ENCODE measurements at places on chromosomes 5 and 9.

- no peak for DNase-seq
Measured at GRCh38 chr9:95313010-95313498, 4.5 kb downstream of the FANCC start.

DNA sequence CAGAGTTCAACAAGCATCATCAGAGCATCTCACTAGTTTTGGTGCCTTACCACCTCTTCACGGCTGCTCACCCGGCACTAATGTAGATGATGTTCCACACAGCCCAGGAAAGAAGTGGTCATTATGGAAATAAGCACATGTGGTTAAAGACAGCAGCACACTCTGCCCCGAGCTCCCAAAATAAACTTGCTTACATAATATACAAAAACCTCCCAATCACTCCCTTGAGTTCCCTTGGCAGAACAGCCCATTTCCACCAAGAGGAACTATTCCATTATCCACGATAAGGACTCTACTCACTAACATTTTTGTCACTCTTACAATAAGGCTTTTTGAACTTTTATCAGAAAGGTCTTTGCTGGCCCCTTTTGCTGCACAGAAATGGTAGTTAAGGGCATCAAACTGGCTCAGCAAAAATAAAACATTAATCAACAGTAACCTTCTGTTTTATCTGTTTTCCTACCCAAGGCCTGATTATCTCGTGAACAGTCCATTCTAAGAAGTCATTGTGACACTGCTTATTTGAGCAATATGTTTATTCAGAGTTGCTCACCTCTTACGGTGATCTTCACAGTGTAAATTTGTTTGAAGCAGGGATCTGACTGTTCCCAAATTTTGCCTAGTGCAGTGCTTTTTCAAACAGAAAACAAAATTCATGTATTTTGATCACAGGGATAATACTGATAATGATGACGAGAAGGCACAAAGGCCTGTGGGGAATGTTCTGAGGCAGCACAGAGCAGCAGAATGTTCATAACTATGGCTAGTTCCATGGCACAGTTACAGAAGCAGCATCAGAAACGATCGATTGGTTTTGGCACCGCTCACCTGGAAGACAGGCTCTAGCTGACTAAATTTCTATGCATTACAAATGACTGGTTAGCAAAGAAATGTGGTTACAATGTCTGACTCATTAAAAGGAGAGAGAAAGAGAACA, 399.8 kb upstream of the PIK3R1 start:
- no peak for DNase-seq

GRCh38 chr9:33375841-33376321, 26.5 kb downstream of the AQP7 start:
- no peak for DNase-seq

- DNase-seq = no peak
Measured at GRCh38 chr5:173741729-173742431, 125.4 kb upstream of the BOD1 start.

DNA sequence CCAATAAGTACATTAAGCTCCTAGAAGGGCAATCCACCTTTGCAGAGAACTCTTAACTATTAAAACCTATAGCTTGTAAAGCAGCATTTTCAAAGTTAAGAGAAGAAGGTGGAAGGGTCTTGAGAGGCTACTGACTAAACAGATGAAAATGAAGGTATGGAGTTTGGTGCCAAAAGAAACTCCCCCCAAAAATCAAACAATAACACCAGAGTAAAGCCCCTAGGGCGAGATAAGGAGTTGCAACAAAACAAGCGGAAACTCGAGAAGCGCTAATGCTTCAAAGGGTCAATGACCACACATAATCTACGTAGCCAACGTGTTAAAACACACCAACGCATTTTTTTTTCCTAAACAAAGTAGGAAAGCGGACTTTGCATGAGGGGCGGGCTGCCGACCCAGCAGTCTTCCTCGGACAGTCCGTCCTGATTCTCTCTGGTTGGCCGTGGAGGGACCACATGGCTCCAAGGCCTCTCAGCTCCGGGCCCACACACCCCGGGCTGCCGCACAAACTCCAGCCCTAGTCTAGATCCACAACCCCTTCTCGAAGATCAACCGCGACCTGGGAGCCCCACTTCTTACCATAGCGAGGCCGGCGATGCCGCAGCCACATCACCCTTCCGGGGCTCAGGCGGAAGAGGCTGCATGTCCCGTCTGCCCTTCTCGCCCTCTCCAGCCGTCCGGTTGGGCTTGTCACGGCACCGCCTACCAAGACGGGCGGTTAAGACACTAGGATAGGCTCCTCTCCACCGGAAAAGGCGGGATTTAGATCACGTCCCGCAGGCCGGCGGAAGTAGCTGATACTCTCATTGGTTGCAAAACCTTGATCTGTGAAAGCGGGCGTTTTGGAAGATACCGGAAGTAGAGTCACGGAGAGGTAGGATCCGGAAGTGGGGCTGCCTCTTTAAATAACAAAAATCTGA, at the start of the genes TMEM167A and XRCC4:
TSS of gene TMEM167A (minus strand) at position 653 of the 920 bp plus-strand sequence. CDS start at position 582, 71 bp downstream.
TSS of gene XRCC4 (plus strand) at position 806 of the 920 bp plus-strand sequence. CDS start 27,373 bp downstream, outside the sequence.
- DNase-seq = peak; percentile 99

GRCh38 chr5:53667621-53668020, 107.2 kb downstream of the NDUFS4 start:
- DNase-seq = no peak

DNA sequence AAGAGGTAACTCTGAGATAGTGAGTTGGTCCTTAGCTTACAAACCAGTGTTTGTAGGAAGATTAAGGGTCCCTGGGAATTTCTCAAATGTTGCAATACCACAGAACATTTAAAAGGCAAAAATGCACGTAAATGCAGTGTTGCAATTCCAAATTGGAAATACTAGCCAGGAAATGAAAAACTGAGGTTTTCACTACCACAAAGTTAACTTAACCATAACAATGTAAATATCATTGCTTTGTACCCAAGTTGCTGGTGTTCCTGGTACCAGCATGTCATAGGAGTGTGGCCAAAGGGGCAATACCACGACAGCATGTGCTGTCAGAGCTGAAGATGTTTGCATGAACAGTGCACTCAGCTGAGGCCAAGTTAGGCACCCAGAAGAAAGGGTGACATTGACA, 382.9 kb downstream of the GLIS3 start:
- DNase-seq = no peak

- DNase-seq = no peak
Measured at GRCh38 chr9:94482110-94482509, 72.8 kb upstream of the PCAT7 start.

GRCh38 chr5:43530648-43531047, 15.7 kb upstream of the C5orf34 start:
- no peak for DNase-seq

DNA sequence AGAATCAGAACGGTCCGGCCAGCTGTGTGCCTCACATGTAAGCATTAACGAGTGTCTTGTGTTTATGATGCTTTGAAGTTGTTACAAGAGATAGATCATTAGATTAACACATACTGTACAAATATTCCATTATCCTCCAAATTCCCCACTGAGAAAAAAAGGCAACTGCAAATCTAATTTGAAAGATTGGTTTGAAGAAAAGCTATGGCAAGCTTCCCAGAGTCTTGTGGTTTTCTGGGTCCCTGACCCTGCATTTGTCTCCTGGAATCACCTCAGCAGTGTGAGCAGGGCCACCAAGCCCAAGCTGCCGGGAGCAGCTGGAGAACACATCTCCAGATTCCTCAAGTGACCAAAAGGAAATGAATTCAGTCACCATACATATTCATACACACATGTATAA, 36.9 kb upstream of the ADAMTS16 start:
- no peak for DNase-seq

DNA sequence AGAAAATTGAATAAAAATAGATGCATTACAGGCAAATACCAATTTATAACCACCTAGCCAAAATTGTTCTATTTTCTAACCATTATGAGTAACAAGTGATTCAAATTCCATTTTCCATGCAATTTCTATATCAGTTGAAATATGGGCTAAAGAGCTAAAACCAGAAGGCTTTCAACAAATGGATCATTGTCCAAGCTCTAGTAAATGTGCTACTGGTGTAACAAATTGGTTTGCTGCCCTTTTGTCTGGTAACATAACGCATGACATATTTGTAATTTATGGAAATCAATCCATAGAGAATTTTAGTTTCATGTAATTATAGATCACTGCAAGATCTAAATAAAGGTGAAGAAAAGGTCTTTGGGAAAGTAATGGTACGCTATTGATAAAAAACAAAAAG, 708.0 kb upstream of the GRAMD2B start:
- no peak for DNase-seq

DNA sequence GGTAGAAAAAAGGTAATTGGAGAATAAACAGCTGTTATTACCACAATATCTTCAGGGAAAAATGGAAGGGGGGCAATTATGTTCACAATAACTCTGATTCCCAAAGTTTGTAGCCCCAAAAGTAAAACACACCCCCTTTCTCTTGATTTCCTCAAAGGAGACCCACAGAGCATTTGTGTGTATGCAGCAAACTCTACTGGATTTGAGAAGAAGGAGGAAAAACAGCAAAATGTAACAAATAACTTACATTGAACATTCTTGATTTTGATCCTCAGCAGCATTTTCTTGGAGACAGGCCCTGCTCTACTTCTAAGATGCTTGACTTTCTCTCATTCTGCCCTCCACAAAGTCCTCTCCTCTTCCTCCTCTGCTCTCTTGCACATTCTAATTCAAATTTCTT, 420.8 kb upstream of the EDIL3 start:
- DNase-seq = no peak

GRCh38 chr9:134698587-134699342, 57.2 kb downstream of the COL5A1 start:
- DNase-seq = peak; percentile 32

DNA sequence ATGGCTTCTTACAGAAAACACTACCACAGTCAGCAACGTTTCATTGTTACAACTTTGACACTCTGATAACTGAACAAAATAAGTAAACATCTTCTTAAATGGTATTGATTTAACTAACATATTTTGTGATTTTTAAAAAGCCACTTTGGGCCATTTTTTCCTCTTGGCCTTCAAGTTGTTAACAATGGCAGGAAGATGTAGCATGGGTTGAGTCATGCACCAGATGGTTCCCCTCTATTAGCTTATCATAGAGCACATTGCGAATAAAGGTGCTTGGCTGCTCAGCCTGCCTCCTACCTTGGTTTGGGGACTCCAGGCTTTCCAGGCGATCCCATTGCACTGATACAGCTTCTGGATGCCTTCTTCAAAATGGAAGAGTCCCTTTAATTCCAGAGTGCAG, 24.1 kb upstream of the CER1 start:
- no peak for DNase-seq

- DNase-seq = no peak
Measured at GRCh38 chr9:136587145-136587943, 41.5 kb upstream of the NOTCH1 start.

DNA sequence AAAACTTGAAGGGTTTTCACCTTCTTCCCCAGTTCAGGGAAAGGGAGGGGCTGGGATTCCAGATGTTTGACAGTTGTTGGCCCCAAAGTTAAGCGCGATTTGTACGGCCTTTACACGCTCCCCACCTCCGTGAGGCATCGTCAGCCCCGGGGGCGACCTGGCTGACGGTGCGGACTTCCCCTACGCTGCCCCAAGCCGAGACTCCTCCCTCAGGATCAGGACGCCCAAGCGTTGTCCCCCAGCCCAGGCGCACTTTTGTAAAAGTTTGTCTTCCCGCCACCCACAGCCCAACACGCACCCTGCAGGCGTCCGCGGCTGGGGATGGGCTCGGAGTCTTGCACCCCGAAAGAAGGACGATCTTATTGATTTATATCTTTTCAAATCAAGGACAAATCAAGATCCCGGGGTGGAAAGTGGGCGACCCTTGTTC, 713 bp downstream of the MOB3B start:
- no peak for DNase-seq

- DNase-seq = no peak
Measured at GRCh38 chr5:31844622-31845345, 205.9 kb downstream of the PDZD2 start.

- peak; percentile 49 for DNase-seq
Measured at GRCh38 chr5:72543365-72543764, 36.2 kb upstream of the ZNF366 start.

DNA sequence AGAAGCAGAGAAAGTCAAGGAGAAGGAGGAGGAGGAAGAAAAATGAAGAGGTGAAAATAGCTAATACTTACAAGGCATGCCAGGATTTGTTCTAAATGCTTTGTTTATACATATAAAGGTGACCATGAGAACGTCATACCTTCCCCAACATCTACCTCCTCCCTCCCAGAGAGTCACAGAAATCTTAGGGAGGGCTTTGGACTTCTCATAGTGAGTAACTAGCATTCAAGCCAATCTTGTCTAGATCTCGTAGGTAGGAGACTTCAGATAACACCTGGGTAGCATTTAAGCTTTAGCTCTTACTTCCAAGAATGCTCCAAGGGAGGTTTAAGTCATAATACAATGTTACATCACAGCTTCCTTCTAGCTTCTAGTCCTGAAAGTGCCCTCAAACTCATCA, 36.5 kb upstream of the GPBP1 start:
- no peak for DNase-seq

- no peak for DNase-seq
Measured at GRCh38 chr5:167358868-167359492, 932.5 kb upstream of the WWC1 start.

DNA sequence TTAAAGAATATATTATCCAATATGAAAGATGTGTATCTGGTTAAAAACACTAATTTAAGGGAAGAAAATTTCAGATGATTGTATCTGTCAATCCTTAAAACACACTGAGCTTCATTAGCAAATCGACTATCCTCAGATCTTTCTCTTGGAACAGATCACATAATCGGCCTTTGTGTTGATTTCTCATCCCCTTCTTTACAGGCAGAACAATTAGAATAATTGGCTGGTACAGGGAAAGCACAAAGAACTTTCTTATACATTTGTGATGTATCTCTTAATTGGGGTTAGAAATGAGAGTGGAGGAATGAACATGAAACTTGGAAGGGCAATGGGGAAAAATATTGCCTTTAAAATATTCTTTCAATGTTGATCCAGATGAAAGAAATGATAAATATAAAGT, 662.1 kb downstream of the TLE4 start:
- no peak for DNase-seq

- peak; percentile 89 for DNase-seq
Measured at GRCh38 chr5:142977363-142978051, 207.3 kb downstream of the ARHGAP26 start.

DNA sequence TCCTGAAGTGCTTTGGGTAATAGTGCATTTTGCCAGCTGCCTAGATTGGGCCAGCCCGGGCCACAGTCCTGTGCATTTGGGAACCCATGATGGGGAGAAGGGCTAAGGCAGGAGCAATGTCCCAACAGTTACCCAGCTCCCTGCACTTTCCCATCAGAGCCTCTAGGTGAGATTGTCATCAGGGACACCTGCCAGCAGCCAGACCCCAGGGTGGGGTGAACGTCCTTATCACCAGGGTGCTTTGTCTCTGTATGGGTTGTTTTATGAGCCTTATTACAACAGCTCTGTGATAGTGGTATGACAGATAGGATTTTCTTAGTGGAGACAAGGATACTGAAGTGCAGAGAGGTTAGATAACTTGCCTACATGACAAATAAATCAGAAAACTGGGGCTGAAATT, 365.7 kb downstream of the OSTF1 start:
- DNase-seq = no peak

DNA sequence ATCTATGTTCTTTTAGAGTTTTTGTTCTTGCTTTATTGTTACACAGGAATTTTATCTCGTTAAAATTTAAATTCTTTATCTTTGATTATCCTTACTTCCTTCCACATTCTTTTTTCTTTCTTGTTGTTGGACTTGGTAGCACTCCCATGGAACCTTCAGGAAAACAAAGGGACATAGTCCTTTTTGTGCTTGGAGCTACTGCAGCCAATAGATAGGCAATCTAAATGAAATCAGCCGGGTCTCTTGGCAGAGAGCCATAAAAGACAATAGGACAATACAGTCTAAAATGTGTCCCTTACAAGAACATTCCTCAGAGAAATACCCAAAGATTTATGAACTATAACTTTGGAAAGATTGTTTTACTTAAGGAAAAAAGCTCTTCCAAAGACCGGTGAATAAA, 548.1 kb upstream of the C9orf72 start:
- no peak for DNase-seq

- DNase-seq = no peak
Measured at GRCh38 chr5:176774216-176775171, 35.9 kb upstream of the UNC5A start.
